Activated T-helper 1 cell treated with anti-CD3 and anti-CD28 coated beads, Interleukin-2, amount 50 U/mL, for 16 hours (primary cell): ENCODE measurements at places on chromosomes 2 and 18.

DNA sequence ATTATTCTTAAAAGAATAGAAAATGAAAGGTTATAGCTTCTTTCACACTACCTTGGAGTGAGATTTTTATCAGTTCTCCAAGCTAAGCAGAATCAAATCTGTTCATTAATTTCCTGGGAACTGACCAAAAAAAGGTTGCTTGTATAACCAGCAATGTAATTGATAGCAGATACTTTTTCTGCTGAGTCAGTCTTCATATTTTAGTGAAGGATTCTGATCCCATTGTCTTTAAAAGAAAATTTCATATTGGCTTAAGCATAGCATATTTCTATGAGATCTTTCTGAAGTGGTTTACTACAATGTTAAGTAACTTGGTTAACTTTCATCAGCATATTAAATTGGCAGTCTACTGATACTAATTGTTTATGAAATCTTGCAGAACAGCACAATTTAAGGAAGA, 338.0 kb downstream of the TMX3 start:
- no peak for DNase-seq

DNA sequence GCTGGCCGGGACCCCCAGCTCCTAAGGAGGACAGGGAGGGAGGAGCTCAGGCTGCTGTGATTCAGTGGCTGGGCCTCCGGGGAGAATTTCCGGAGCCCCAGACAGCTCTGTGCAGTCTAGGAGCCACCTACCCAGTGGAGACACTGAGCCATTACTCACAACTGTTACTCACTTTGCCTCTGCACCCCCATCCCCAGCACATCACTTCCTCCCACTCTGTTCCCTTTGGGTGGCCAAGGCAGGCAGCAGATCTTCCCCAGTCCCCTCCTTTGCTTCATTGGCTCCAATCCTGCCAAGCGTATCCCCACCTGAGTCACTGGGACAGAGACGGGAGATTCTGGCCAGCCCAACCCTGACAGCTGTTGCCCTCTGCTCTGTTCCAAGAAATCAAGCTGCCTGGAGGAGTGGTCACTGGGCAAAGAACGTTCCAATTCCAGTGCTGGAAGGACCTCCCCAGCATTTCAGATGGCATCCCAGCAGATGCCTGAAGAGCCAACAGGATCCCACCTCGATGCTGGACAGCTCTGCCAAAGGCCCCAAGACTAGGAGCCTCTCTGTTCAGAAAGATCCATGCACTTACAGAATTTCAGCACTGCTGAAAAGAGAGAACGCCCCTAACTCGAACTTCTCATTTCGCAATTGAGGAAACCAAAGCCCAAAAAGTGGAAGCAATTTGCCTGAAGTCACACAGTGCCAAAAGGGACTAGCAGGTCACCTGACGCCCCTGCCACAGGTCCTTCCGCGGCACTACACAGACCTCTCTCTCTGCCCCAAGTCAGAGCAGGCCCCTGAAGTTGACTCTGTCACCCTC, 68.3 kb downstream of the TNS1 start:
- no peak for DNase-seq

- no peak for DNase-seq
These were observed 41.7 kb upstream of the RND3 start for GRCh38 chr2:150528861-150529801.

DNA sequence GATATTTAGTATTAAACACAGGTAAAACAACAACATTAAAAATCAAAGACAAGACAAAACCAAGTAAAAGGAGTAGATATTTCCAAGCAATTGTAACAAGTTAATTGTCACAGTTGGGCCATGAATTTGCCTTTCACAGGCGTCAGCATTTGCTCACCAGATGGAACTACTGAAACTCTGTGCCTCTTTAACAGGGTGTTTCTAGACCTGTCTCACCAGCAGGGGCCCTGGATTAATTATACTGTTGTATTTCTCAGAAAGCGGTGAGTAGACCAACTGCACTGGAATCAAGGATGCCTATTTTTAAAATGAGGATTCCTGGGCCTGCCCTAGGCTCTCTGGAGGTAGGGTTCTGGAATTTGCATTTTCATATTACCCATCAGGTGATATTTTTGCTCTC, 92.6 kb downstream of the UPP2 start:
- no peak for DNase-seq

GRCh38 chr2:80058562-80058961, 246.0 kb downstream of the LRRTM1 start:
- DNase-seq: no peak

DNA sequence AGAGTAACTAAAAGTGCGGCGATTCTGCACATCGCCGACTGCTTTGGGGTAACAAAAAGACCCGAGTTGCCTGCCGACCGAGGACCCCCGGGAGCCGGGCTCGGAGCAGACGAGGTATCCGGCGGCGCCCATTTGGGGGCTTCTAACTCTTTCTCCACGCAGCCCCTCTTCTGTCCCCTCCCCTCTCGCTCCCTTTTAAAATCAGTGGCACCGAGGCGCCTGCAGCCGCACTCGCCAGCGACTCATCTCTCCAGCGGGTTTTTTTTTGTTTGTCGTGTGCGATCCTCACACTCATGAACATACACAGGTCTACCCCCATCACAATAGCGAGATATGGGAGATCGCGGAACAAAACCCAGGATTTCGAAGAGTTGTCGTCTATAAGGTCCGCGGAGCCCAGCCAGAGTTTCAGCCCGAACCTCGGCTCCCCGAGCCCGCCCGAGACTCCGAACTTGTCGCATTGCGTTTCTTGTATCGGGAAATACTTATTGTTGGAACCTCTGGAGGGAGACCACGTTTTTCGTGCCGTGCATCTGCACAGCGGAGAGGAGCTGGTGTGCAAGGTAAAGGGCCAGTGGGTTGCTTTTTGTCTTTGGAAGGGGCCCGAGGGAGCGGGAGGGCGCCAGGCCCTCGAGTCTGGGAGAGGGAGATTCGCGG, 1.4 kb downstream of the TRIB2 start:
- peak; percentile 25 for DNase-seq

DNA sequence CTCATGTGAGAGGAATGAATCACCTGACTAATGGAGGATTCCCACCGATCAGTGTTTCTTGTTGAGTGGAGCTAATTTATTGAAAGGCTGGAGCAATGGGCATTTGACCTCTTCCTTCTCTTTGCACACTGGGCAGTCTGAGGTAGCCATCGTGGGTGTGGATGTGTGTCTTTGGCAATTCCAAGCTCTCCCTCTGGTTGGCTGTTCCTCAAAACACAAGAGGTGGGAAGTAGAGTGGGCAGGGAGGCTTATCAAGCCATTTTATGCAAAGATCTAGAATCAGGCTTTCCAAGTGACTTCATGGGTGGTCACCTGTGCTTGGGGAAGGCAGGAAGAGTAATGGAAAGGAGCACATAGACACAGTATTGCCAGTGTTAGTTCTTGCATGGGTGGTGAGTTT, 154.8 kb downstream of the INSIG2 start:
- DNase-seq: no peak

GRCh38 chr2:102337481-102338386, 17.9 kb upstream of the IL18R1 start:
- DNase-seq: no peak

DNA sequence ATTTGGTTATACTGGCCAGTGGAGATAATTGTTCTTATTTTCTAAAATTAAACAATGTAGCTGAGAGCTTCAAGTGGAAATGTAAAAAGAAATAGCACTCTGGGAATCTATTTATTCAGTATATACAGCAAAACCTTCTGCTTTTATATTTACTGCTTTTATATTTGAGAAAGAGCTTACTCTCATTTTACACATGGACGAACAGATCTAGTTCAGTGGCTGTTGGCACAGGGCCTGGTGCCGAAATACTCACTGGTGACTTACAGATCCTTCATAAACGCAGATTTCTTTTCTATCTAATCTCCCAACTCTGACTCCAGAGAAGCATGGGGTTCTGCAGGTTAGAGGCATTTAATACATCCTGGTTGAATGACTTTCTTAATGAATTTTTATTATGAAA, 266.2 kb downstream of the ASXL3 start:
- DNase-seq: no peak

GRCh38 chr2:82803307-82803706, 1655.8 kb downstream of the SUCLG1 start:
- DNase-seq: no peak

GRCh38 chr2:21759819-21760218, 636.1 kb downstream of the TDRD15 start:
- DNase-seq: no peak

GRCh38 chr2:229715895-229716507, 1.6 kb upstream of the DNER start:
- no peak for DNase-seq

DNA sequence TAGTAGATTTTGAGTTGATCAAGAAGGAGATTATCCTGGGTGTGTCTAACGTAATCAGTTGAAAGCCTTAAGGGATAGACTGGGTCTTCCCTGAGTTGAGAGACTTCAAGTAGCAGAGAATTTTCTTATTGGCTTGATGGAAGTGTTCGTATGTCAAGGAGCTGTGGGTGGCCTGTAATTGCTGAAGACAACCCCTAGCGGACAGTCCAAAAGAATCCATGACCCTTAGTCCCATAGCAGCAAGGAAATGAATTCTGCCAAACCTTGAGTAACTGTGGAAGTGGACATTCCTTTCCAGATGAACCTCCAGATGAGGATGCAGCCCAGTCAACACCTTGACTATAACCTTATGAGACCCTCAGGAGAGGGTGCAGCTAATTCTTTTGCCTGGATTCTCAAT, 786.3 kb downstream of the SOCS6 start:
- no peak for DNase-seq

- DNase-seq: no peak
These were observed 465.6 kb downstream of the MTX2 start for GRCh38 chr2:176734868-176735267.
